ENCODE measurements at places on chromosomes 16 and 17. TPM values are rescaled to one million over a fixed set of nuclear protein-coding genes. Genes with fewer than 3 reads are reported as not detected.

ZNF594 gene
- total RNA-seq: 3.1 TPM

KIF18B gene
- 0.08 TPM for total RNA-seq

GRCh38 chr16:57616876-57617275 lies 11.6 kb upstream of the ADGRG1 start:
- DNase-seq: no peak
- H3K4me1 ChIP-seq: peaks cover 3% of the 10 kb centered on the region
- H3K36me3 ChIP-seq: no peaks in the 10 kb centered on the region
- H3K4me3 ChIP-seq: no peak overlapping the region

DNA sequence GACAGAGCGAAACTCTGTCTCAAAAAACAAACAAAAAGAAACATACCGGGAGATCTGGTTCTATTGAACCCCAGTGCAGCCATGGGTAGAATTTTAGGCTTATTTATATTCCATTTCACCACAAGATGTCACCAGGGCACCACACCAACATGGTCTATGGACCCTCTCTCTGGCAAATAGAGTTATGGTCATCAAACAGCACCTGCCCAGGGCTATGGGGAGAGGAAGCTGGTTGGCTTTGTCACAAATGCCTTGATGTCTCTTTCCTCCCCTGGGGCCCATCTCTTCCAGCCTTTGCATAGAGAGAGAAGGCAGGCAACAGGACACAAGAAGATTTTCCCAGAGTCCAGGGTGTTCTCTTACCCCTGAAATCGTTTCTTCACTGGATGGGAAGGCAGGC lies 128.4 kb downstream of the WWOX start:
- no peak for DNase-seq
- H3K27me3 ChIP-seq: no peaks in the 10 kb centered on the region
- H3K36me3 ChIP-seq: no peaks in the 10 kb centered on the region
- no peaks in the 10 kb centered on the region for H3K4me1 ChIP-seq

SLFN5 gene
- total RNA-seq: 32.7 TPM

GNGT2 gene
- 2.4 TPM for total RNA-seq

GRCh38 chr16:56382459-56382858 lies 42.9 kb downstream of the AMFR start:
- no peak overlapping the region for H3K27ac ChIP-seq
- no peak overlapping the region for H3K4me3 ChIP-seq
- DNase-seq: no peak
- H3K4me1 ChIP-seq: no peaks in the 10 kb centered on the region

KRT17 gene
- not detected for total RNA-seq

DNA sequence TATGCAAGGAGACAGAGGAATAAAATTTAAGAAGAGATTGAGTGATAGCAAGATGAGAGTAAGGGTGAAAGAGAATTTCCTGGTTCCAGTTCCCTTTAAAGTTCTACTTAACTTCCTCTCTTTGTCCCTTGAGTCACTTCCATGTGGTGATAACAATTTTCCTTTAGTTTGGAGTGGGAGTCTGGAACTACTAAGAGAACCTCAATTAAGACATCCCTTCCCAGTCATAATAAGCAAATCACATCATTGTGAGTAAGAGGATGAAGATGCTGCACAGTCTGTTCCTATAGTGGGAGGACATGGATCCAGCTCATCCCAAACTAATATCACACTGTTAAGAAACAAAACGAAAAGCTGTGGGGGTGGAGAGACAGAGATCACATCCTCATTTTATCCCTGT lies 24.4 kb downstream of the TBX21 start:
- no peak for DNase-seq
- H3K27ac ChIP-seq: no peak overlapping the region
- H3K27me3 ChIP-seq: no peaks in the 10 kb centered on the region
- no peaks in the 10 kb centered on the region for H3K4me1 ChIP-seq
- H3K4me3 ChIP-seq: no peak overlapping the region

GRCh38 chr16:24257958-24258357 lies 1.8 kb downstream of the CACNG3 start:
- H3K27me3 ChIP-seq: peaks cover 46% of the 10 kb centered on the region
- no peak for DNase-seq
- no peak overlapping the region for H3K27ac ChIP-seq
- H3K4me3 ChIP-seq: no peak overlapping the region
- no peaks in the 10 kb centered on the region for H3K36me3 ChIP-seq
- H3K4me1 ChIP-seq: no peaks in the 10 kb centered on the region

ARRB2 gene
- total RNA-seq: 210 TPM

ZNF423 gene
- total RNA-seq: not detected

DNA sequence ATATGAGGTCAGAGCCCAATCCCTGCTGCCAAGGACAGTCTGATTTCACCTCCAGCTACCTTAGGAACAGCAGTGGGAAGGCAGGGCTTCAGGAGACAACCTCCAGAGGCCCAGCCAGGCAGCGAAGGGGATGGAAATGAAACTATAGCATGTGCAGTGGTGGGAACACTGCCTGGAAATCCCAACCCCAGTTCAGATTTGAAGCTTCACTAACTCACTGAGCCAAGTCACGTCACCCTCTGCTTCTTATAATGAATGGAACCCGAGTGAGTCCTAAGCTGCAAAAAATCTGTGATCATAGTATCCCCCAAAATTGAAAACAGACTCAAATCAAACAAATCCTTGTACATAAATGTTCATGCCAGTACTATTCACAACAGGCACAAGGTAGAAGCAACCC lies 36.0 kb upstream of the SLC39A11 start:
- H3K4me3 ChIP-seq: no peak overlapping the region
- no peak overlapping the region for H3K27ac ChIP-seq
- H3K36me3 ChIP-seq: no peaks in the 10 kb centered on the region
- H3K27me3 ChIP-seq: no peaks in the 10 kb centered on the region
- no peaks in the 10 kb centered on the region for H3K4me1 ChIP-seq

UTS2R gene
- total RNA-seq: not detected

DNA sequence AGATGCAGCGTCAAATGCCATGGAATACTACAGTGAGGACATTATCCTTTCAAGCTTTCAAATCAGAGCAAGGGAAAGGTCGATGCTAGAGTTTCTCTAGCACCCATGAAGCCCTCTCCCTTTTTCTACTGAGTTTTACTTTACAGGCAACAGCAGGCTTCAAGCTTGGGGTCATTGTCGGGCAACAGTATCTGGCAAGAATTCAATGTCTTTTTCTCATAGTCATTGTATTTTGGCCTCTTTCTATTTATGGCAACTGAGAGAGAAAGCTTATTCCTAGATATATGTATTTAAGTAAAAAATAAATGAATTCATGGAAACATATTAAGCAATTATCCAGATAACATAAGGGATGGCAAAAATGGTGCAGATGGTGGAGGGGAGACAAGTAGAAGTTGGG lies 364 bp upstream of the CETP start:
- no peak overlapping the region for H3K4me3 ChIP-seq
- no peaks in the 10 kb centered on the region for H3K27me3 ChIP-seq
- H3K27ac ChIP-seq: no peak overlapping the region
- H3K36me3 ChIP-seq: no peaks in the 10 kb centered on the region
- peaks cover 20% of the 10 kb centered on the region for H3K4me1 ChIP-seq

DNA sequence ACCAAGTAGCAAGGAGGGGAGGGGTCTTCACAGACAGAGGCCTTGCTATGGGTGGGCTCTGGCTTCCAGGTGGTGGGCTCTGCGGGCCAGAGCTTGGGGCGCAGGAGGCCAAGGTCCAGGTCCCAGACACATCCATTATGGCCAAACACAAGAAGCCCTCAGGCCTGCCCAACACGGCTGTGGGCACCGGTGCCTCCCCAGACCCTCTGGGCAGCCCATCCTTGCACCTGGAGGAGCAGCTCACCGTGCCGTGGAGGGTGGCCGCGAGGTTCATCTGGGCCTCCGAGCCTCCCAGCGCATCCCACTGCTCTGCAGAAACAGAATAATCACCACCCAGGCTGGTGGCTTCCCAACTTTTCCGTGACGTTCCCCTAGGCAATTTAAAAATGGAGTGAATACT lies 55.9 kb downstream of the TBC1D16 start:
- no peak overlapping the region for H3K4me3 ChIP-seq
- no peak for DNase-seq
- no peaks in the 10 kb centered on the region for H3K27me3 ChIP-seq
- no peaks in the 10 kb centered on the region for H3K4me1 ChIP-seq
- H3K36me3 ChIP-seq: no peaks in the 10 kb centered on the region
